ENCODE measurements at places on chromosomes 1 and 21.

- DNase-seq = no peak
Measured at GRCh38 chr1:226408285-226409184, 642 bp upstream of the PARP1 start.

DNA sequence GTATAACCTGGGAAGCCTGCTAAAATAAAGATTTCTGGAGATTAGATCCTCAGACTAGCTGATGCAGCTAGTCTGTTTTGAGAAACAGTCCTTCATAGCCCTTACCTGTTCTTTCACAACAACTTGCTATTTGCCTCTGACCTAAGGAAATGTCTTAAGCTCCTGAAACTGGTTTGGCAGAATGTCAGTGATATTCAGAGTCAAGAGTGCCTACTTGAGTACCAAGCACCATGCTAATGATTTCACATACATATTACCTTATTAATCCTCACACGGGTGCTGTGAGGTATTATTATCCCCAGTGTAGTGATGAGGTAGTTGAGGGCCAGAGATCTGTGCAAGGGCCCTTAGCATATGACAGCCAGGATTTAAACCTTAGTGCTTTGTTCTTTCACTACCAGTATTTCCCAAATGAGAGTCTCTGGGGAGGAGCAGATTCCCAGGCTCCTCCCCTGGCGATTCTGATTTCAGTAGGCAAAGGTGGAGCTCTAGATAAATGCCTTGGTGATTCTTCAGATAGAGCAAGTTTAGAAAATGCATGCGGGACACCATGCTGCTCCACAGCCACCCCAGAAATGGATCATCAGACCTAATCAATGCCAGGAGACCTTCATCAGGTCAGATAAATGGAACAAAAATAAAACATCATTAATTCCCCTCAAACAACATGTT is 47.4 kb upstream of the WNT2B start:
- no peak for DNase-seq

DNA sequence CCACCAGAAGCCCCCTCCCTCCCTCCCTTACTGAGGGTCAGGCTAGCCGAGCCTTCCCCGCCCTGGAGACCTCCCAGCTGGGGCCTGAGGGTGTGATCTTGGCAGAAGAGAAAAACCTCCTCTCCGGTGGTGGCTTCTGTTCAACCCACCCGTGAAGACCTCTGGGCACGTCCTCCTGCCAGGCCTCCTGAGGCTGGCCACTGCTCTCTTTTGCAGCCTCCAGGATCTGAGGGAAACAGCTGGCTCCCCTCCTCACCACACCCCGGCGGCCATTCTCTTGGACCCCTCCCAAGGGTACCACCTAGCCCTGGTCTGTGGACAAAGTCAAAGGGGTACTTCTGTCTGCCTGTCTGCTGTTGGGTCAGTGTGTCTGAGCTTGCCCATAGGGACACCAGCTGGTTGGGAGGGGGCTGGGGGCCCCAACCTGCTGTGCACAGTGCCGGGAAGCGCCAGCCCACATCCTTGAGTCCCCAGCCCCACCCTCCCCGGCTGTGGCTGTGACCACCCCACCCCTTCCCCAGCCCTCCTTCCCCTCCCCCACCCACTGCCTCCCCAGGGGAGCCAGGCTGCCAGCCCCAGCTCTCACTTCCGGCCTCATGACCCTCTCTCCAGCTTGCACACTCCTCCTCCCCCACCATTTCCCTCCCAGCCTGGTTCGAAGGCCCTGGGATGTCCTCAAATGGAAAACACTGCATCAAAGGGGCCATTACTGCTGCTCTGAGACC is 48.1 kb downstream of the AHDC1 start:
- no peak for DNase-seq

GRCh38 chr1:151739590-151740355 is 18.5 kb downstream of the RIIAD1 start:
- DNase-seq = no peak

GRCh38 chr1:101261623-101262022 is 24.8 kb downstream of the S1PR1 start:
- no peak for DNase-seq

GRCh38 chr1:188433425-188433824 is 1604.7 kb downstream of the PLA2G4A start:
- DNase-seq = no peak

GRCh38 chr1:11772458-11772857 is 10.5 kb downstream of the C1orf167 start:
- DNase-seq = no peak

GRCh38 chr1:221016751-221017150 is 137.5 kb downstream of the HLX start:
- no peak for DNase-seq

- no peak for DNase-seq
Measured at GRCh38 chr1:98556521-98557158, 104.9 kb upstream of the SNX7 start.

GRCh38 chr1:46937270-46937669 is 4.0 kb downstream of the CYP4A11 start:
- no peak for DNase-seq

DNA sequence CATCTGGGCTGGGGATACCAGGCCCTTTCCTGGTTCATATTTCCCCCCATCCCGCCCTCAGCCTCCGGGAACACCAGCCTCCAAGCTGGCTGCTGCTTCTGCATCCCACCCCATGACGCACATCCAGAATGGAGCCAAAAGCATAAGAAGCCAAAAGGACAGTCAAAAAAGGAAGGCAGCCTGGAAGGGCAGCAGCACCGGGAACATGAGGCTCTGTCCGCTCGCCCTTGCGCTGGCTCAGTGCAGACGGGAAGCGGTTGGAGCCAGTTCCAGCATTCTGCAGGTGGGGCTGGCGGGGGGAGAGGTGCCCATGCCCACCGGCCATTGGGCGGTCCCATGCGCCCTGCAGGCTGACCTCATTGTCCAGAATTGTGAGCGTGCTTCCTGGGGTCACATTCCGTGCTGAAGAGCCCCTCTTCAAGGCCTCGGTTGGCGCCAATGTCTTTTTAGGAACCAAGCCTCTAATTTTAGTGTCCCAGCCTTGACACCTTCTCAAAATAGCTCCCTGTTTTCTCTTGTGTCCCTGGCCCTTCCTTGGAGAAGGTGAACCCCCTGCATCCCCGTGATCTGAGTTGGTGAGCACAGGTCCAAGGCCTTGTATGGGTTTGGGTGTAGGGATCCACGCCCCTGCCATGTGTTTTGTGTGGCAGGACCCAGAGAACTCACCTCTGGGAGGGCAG is 28.4 kb upstream of the NPPB start:
- no peak for DNase-seq

- DNase-seq = no peak
Measured at GRCh38 chr1:179529482-179530195, 46.1 kb downstream of the NPHS2 start.

GRCh38 chr1:109893532-109894171 is 17.0 kb upstream of the CSF1 start:
- no peak for DNase-seq

DNA sequence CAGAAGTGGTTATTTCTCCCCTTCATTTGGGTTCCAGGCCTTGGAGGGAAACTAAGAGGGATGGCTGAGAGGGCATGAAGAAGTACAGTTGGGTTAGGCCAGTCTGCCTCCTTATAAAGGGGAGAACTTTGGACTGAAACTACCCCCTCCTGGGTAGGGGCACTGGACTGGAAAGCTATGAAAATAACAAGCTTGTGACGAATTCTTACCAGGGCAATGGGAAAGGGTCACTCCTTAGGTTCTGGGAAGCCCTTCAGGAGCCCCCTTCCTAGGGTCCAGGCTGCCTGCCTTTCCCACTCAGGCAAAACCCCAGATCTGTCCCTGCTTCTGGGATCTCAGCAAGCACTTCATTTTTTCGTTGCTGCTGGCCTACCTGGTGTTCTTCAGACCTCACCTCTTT is 9.8 kb upstream of the P3R3URF start:
- DNase-seq = no peak

- DNase-seq = no peak
Measured at GRCh38 chr21:42285569-42286245, 29.5 kb downstream of the TFF3 start.

DNA sequence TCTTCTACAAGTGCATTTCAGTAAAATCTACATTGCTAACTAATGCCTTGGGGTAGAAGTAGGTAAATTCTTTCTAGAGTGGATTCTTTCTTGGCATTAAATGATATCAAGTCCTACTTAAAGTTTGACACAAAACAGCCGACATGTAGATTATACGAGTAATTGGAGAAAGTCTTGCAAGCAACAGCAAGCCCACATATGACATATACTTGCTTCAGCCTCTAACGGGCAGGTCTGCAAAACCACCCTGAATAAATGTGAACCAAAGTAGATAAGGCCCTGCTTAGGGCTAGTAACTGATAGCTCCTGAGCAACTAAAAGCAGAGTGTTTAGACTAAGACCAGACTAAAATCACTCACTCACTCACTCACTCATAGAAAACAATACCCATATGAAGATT is 203.2 kb downstream of the LTN1 start:
- no peak for DNase-seq

- DNase-seq = no peak
Measured at GRCh38 chr1:33314416-33314815, 6.5 kb downstream of the A3GALT2 start.

- no peak for DNase-seq
Measured at GRCh38 chr1:226787071-226787470, 48.0 kb upstream of the ITPKB start.

GRCh38 chr1:43621386-43621785 is 28.6 kb upstream of the KDM4A start:
- no peak for DNase-seq

- DNase-seq = no peak
Measured at GRCh38 chr1:8712413-8713231, 104.8 kb downstream of the RERE start.

- no peak for DNase-seq
Measured at GRCh38 chr1:187714470-187714869, 885.7 kb downstream of the PLA2G4A start.

DNA sequence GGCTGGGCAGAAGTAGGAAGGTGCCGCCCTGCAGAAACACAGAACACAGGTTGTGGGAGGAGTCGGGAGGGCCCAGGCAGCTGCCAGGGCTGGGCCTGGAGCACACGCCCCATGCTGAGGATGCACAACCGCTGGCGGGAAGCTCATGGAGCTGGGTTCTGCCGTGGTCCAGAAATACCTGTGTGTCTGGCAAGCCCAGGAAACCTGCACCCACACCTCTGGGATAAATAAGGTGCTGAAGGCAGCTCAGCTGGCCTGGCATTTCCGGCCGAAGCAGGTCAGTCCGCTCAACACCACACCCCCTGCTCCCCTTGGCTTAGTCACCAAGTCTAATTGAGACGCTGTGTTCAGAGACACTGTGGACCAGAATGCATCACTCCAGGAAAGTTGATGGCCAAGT is 32.1 kb downstream of the CTNNBIP1 start:
- DNase-seq = no peak

DNA sequence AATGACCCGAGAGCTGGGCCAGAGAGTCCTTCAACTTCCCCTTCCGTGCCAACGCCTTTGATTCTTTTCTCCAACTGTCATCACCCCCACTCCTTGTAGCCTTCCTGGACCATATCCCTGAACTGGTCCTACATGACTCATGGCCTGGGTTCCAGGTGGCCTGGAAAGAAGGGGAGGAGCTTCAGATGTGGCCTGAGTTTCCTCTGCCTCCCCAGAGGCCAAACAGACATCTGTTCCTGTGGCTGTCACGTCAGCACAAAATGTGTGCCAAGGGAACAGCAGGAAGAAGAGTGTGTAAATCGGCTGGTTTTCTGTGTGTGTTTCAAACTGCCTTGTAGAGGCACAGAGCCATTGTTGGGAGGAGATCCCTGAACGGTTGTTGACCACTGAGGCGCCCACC is 24.9 kb upstream of the KIRREL1 start:
- no peak for DNase-seq

GRCh38 chr21:23111070-23111600 is 2112.9 kb downstream of the NCAM2 start:
- no peak for DNase-seq

- no peak for DNase-seq
Measured at GRCh38 chr1:241627453-241628259, 12.5 kb downstream of the CHML start.

DNA sequence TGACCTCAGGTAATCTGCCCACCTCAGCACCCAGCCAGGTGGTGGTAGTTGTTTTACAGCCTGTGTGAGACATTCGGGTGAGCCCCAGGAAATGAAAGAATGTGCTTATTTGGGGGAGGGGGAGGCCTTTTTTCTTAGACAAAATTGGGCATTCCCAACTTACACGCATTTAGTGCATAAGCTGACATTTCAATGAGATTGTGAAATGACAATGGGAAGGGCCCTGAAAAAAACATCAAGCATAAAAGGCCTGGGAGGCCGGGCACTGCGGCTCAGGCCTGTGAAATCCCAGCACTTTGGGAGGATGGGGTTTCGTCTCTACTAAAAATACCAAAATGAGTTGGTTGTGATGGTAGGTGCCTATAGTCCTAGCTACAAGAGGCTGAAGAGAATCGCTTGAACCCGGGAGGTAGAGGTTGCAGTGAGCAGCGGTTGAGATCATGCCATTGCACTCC is 5.0 kb downstream of the GAS5 start:
- no peak for DNase-seq

- DNase-seq = no peak
Measured at GRCh38 chr1:14875524-14876509, 277.3 kb downstream of the KAZN start.

- DNase-seq = no peak
Measured at GRCh38 chr1:170415710-170416372, 116.1 kb upstream of the GORAB start.

DNA sequence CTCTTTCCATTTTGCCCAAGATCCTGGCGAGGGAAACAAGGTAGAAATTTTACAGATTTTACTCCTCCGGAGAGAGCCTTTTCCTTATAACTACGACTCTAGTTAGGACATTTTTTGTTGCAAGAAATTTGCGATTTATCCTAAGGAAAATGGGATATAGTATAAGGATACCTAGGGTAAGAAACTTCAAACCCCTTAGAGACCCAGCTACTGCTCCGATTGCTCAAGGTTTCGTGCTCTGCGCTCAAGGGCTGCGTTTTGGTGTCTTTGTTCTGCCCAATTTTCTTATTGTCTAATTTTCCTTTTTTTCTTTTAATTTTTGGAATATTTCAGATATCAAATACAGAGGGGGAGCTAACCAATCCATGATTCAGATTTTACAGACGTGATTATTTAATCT is 1.5 kb downstream of the TTC3 start:
- no peak for DNase-seq

GRCh38 chr1:167081594-167082156 is 8.5 kb downstream of the GPA33 start:
- DNase-seq = no peak

GRCh38 chr1:3886691-3887090 is 13.4 kb downstream of the C1orf174 start:
- no peak for DNase-seq

- DNase-seq = no peak
Measured at GRCh38 chr1:177897998-177898654, 71.7 kb downstream of the SEC16B start.

Data from ecto neural progenitor cell (in vitro differentiated cells).